GM18507 (cell line): ENCODE measurements at places on chromosomes 2 and 18.

DNA sequence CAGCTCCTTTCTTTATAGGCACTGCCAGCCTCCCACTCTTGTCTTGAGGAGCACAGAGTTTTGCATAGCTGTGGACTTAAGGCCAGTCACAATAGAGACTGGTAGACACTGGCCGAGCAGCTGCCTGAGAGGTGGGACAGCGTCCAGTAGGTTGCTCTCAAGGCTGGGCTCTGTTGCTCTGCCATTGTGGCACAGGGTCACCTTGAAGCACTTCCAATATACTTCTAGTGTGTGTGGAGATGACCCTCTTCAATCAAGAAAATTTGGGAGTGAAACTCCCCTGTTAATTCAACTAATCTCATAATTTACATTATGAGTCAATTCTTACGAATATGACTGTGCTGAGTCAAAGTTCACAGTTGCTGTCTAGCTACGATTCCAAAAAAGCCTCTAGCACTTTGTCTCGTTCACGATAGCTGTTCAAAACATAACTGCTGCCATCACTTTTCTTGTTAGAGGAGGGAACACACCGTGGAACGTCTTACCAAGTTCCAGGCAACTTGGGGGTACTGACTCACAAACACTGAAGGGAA, 636.2 kb downstream of the EPHA4 start:
- no peak for DNase-seq

DNA sequence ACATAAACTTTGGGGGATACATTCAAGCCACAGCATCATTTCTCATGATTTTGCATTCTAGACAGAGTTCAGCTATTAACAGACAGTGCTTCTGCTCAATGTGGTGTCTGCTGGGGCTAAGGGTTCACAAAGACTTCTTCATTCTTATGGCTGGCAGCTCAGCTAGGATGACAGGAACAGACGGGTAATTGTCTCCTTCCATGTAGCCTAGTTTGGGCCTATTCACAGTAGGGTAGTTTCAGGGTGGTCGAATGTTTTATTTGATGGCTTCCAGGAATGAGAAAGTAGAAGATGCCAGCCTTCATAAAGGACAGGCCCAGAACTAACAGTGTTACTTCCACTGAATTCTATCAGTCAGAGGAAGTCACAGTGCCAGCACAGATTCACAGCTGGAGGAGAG, 26.0 kb upstream of the BCL2L11 start:
- DNase-seq: no peak

DNA sequence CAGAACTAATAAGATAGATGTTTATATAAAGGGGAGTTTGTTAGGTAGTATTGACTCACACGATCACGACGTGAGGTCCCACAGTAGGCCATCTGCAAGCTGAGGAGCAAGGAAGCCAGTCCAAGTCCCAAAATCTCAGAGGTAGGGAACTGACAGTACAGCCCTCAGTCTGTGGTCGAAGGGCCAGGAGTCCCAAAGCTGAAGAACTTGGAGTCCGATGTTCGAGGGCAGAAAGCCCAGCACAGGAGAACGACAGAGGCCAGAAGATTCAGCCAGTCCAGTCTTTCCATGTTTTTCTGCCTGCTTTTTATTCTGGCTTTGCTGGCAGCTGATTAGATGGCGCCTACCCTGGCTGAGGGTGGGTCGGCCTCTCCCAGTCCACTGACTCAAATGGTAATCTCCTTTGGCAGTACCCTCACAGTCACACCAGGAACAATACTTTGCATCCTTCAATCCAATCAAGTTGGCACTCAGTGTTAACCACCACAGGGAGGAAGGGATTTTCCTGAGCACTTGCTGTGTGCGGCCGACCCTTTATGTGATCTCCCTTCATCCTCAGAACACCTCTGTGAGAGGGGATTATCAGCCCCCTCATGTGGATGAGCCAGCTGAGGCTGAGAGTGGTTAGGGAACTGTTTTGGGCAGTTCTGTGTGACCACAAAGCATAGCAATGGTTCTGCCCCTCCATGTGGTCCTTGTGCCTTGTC, 78.3 kb downstream of the RNF144A start:
- DNase-seq: no peak

DNA sequence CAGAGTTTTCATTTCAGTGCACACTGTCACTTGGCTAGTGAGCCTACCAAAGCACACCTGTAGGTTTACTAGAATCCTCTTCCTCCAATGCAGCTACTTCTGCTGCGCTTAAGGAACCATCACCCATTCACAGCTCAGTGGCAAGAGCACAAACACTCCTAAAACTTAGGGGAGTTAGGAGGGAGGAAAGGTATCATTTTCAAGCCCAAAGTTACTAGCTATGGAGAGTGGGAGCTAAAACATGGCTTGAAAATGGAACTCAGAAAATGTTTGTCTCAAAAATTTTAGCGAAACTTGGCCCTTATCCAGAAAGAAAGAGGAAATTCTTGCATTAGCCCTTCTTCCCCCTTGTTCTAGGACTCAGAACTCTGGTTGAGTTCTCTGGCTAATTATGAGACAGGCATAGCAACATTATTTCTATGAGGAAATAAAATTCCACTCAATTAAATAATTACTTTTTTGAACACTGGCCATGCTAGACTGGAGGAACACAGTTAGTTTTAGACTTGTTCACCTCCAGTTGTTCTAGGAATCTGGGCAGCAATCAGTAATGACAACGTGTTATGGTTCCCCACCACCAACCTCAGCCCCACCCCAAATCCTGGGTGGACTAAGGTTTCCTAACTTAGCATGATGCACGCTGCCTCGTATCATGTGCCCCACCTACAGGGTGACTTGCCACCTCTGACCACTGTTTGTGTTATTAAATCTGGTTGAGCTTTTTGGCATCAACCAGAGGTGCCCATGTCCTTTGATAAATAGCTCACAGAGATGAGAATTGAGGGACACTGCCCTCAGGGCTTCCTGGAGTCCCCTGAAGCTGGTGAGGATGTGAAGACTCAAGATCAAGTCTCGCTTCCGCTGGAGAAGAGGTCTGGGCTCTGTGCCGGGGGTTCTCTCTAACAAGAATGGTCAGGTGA, 32.8 kb downstream of the LPIN2 start:
- DNase-seq: no peak

- no peak for DNase-seq
These were observed 711 bp downstream of the SFXN5 start for GRCh38 chr2:73070643-73071359.

DNA sequence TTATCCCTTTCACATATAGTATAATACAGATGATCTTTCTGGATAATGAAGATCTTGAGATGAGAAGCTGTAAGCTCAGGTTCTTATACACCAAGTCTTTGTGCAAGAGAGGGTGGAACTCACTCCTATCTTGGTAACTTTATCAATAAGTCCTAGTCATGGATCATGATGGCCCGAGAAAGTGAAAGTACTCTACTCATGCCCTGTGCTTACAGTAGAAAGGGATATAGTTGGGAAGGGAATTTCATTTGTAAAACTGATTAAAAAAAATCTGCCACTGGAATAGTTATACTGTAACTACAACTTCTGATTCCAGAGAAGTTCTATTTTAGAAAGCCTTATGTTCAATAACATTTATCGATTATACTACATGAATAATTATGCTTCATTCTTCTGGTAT, 51.8 kb downstream of the MYO3B start:
- DNase-seq: no peak

DNA sequence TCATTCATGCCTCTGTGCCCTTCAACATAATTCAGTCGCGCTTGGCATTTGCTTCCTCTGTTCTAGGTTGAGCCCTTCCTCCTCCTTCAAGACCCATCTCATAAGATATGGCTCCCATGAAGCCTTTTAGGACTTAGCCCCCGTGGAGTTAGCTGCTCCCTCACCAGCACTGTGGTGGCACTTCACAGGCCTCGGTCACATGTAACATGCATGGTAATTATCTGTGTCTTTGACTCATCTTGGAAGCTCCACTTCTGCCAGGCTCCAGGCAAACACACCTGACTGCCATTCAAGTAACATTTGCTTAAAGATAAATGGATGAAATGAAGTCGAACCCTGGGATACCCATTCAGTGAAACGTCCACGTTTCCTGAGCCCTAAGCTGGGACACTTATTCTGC, 484.7 kb downstream of the EIPR1 start:
- no peak for DNase-seq

DNA sequence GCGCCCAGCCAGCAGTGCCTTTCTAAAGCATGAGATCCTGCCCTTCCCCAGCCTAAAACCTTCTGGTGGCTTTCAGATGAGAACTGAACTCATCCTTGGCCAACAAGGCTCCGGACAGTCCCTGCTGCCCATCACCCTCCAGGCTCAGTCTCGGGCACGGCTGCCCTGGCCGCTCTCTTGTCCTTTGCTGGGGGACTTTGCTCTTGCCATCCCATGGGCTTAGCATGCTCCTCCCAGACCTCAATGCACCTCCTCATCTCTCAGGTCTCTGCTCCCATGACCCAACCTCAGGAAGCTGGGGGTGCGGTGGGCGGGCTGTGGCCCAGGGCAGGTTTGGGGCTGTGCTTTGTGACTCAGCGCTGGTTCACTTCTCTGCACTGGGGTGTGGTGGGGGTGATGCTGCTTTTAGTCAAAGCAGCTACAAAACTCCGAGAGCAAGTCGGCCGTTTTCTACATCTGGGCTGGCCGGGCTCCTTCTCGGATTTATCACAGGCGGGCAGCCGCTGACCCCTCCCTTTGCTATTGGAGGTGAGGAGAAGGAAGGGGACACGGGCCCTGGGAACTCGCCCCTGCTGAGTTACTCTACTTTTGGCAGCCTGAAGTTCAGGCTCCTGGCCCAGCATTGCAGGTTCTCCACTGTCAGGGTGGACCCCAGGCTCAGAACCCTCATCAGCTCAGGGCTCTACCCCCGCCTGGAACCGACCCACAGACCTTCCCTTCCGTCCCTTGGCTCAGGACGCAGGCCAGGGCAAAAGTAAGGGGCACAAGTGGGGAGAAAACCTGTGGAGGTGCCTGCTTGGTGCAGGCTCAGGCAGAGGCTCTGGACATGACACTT, 90.6 kb upstream of the TAF1B start:
- no peak for DNase-seq

- no peak for DNase-seq
These were observed 65.9 kb upstream of the SLC16A14 start for GRCh38 chr2:230134496-230135129.

- no peak for DNase-seq
These were observed 138.6 kb upstream of the SLC1A4 start for GRCh38 chr2:64850642-64851041.

- no peak for DNase-seq
These were observed 104.6 kb downstream of the LDLRAD4 start for GRCh38 chr18:13323186-13323585.

DNA sequence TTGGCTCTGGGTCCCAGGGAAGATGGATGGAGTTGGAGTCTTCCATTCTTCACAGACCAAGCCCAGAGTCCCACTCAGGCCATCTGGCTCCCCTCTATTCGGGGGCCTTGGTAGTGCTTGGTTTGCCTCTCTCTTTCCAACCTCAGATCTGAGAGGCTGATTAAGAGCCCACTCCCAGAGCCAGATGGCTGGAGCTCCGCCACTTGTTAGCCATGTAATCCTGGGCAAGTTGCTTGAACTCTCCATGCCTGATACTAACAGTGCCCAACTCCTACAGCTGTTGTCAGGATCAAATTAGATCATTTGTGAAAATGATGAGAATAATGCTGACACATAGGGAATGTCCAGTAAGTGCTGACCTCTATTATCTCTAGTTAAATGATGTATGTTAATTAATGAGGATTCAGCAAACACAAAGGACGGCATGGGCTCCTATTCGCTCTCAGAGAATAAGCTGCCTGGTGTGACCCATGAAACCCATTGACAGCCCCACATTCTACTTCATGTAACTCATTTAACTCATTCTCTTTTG, 46.6 kb upstream of the SLC14A1 start:
- DNase-seq: no peak
